ENCODE measurements at places on chromosomes 6 and 20.

DNA sequence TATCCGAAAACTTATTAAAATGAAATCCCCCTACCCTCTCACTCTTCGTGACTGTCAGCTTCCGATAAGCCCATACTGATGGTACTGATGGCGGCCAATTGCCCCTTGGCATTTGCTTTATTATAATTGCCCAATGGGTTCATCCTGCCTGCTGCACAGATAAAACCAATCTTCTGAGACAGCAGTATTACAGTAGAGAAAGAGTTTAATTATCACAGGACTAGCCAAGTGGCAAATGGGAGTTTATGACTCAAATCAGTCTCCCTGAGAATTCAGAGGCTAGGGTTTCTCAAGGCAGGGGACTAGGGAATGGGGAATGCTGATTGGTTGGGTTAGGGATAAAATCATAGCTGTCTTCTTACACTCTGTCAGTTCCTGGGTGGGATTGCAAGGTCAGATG is 259.5 kb downstream of the SOD2 start:
- no peak for DNase-seq

- DNase-seq, result no peak
These were observed 473.0 kb upstream of the CITED2 start for GRCh38 chr6:139847457-139847813.

DNA sequence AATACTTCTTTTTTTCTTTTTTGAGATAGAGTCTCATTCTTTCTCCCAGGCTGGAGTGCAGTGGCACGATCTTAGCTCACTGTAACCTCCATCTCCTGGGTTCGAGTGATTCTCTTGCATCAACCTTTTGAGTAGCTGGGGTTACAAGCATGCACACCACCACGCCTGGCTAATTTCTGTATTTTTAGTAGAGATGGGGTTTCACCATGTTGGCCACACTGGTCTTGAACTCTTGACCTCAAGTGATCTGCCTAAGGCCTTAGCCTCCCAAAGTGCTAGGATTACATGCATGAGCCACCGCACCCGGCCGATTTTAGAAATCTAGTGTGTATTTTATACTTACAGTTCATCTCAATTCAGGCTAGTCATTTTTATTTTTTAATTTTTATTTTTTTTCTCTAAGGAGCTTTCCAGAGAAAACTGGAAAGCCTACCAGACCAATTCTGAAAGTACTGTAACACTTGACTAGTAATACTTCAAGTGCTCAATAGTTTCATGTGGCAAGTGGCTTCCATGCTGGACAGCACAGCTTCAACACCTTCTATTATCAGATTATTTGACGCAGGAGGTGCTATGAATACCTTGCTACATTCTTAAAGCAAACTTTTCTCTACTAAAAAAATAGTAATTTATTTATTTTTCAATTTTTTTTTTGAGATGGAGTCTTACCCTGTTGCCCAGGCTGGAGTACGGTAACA is 25.0 kb downstream of the POLR1C start:
- no peak for DNase-seq

DNA sequence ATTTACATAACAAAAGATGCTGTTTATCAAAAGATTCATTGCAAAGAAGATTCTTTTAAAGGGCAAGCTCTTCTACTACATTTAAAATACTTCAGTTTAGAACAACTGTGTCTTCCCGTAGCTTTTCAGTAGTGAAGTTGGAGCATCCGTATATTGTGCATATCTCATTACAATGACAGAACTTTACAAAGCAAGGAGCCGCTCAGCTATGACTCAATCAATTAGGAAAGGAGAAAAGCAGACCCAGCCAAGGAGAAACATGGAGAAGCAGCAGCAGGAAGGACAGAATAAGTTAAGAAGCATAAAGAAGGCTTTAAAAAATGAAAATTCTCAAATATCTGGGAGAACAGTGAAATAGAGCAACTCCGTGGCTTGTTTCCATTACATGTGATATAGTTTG is 132.6 kb upstream of the SMLR1 start:
- no peak for DNase-seq

- no peak for DNase-seq
These were observed at the start of gene HTR1E for GRCh38 chr6:86937219-86938079. Gene HTR1E (plus strand): TSS chr6:86937528. CDS start chr6:87015335, 77,807 bp downstream.

- no peak for DNase-seq
These were observed 46.2 kb upstream of the GGTLC1 start for GRCh38 chr20:24034820-24035219.

- DNase-seq, result no peak
These were observed 14.9 kb upstream of the UBE2V1 start for GRCh38 chr20:50127587-50128519.

GRCh38 chr6:138728662-138729061 is 44.9 kb upstream of the CCDC28A start:
- no peak for DNase-seq

DNA sequence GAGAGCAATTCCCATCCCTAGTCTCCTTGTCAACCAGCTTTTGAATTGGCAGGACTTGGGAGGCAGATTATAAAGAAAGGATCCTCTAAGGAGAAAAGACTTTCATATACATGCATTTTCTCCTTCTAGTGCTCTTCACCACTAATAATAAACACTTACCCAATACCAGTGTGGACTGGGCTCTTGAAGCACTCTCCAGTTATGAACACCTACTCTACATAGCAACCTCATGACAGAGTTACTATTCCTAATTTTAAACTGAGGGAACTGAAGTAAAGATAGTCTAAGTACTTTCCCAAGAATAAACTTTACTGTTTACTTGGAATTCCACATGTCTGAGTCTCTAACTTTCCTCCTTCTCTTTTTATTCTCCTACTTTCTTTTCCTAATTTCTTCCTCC is 4.8 kb downstream of the COL9A1 start:
- no peak for DNase-seq

DNA sequence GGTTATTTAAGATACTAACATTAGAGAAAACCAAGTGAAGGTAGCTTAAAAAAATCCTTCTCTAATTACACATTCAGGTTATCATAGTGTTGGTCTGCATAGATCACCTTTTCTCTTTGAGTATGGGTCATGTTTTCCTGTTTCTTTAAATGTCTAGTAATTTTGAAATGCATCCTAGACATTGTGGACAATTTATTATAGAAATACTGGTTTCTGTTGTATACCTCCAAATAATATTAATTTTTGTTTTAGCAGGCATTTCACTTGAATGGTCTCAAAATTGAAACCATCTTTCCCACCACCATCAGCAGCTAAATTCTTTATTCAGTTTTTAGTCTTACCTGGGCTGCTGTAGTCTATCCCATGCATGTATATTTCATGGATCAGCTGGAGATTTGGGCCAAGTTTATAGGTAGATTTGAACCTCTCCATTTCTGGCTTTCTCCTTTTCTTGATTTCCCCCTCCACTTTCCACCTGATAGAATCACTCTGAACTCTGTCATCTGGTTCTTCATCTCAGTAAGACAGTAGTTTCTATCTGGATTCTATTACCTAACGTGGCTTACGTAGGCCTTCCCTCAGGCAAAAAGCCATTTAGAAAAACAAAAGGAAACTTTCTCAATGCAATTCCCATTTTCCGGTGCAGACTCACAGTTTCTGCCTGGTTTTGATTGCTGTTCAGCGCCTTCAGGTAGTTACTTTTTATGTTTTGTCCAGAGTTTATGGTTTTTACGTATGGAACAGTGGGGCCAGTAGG is 52.3 kb downstream of the ZFAND3 start:
- no peak for DNase-seq

DNA sequence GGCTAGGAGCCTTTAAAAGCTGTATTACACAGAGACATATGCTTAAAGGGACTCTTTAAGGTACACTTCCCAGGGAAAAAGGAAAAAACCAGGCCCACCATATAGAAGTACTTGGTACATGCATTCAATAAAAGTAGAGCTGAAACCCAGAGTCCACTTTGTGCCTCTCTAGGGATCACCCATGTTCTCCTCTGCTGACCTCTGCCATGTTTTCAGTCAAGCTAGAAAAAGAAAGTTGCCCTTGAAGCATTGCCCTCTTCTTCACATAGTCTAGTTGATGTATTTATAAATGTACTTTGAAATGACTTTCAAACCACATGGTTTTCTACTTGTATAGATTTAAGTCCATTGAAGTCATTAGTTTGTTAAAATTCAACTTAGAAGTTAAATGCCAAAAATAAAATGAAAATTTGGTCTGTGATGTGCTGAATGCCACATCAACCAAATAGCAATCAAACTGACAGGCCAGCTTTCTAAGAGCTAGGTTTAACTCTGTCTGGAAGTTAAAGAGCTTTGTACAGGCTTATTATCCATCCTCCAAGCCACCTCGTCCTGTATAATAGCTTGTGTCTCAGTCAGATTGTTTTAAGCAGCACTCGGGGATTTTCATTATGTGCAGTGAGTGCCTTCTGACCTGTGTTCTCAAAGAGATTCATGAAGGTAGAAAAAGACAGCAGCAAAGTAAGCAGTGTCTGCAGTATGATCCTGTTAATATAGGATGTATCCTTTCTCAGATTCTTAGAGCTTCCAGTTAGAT is 238.6 kb upstream of the PLN start:
- DNase-seq, result no peak

GRCh38 chr20:52361650-52362049 is 170.1 kb upstream of the ZFP64 start:
- no peak for DNase-seq

DNA sequence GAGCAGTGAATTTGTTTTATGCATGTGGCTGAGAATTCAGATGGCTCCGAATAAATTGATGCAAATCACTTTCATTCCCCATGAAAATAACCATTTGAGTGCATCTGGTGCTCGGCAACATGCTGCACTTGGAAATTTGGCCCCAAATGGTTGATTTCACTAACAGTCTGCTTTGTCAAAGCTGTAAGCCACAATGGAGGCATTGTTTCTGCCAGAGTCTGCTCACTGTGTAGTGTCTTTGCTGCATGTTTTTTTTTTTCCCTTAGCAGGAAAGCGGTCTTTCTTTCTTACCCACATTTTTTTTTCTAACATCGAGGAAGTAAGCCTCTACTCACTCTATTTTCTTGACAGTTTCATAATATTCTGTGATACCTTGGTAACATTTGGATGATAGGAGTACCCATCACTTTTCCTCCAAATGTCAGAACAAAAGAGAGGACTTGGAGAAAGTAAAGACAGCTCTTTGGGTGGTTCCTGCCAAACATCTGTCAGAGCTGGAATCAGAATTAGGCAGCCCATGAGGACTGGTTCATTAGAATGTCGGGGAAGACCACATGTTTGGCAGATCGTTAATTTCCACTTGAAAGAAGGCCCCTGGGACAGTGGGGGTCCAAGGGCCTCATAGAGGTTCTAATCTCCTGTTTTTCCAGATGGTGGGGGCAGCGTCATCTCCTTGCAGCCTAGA is 149.5 kb downstream of the DOK5 start:
- no peak for DNase-seq

GRCh38 chr6:5241252-5241651 is 19.5 kb downstream of the LYRM4 start:
- no peak for DNase-seq

- no peak for DNase-seq
These were observed 1.3 kb upstream of the DNAH8 start for GRCh38 chr6:38713812-38714211.

- no peak for DNase-seq
These were observed 83.5 kb downstream of the SCML4 start for GRCh38 chr6:107740496-107741190.

DNA sequence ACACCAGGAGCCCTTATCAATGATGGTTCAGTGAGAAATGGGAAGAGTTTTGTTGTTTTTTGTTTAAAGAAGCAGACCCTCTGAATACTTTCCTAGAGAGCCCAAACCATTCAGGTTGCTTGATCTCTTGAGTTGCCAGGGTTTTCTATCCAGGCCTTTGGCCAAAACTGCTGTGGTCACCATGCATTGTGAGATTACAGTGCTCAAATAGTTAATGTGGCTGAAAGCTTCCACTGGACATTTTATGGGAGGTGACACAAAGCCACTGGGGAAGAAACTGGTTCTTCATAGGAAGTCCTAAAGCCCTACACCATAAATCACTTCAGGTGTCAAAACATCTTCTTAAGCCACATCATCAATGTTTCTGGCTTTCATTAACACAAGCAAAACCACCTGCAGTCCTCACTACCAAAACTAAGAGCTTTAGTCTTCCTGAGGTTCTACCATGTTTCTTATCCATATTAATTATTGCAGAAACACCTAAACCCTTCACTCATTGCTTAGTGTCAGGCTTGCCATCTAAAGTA is 101.6 kb downstream of the IBTK start:
- no peak for DNase-seq

- DNase-seq, result no peak
These were observed 32.2 kb downstream of the RAMACL start for GRCh38 chr6:166554316-166554715.

- no peak for DNase-seq
These were observed 472.9 kb upstream of the ZNF337 start for GRCh38 chr20:26169506-26169905.

DNA sequence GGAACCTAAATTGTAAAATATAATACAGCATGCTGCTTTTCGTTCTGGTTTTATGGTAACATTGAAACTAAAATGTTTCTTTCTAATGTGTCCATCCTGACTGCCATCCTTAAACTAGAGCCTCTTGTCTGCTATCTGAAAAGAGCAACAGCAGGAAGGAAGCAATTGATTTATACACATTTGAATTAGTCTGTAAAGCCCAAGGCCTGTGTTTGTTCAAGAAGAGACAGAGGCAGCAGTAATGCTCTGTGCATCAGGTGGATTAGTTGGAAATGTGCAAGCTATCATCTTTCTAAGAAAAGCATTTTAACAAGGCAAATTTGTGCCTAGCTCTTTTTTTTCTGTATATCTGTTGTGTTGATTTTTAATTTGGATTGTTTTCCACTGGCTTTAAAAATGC is 128.6 kb downstream of the SCAF8 start:
- no peak for DNase-seq

DNA sequence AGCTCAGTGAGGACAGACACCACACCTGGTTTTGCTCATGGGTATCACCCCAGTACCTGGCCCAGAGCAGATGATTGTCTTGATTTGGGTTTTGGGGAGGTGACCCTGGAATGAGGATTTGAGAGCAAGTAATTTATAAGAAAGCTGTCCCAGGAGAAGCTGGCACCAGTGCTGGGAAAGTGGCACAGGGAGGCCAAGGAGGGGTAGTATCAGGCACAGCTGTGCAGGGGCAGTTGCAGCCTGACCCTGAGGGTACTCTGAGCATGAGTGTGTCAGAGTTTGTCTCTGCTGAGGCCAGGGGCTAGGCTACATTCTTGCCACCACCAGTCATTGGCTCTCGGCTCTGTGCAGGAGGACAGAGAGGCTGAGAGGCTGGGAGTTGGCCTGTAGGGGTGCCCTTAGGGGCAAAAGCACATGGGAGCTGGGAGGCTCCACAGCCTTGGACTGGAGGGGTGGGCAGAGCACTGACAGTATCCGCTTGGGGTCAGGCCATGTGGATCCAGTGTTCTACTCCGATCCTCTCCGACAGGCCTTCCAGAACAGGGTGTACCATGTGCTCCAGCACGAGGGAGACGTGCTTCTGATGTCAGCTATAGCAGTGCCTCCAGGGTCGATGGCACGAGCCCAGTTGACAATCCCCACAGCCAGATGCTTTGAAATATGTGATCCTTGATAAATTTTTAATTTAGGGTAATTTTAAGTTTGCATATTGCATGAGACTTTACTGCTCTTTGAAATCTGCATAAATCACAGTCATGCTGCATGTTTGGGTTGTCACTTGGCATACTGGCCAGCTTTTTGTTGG is 121.3 kb downstream of the PHACTR3 start:
- DNase-seq, result no peak

Measured in CD4-positive, alpha-beta T cell treated with Interferon gamma for 1 hour (primary cell).